BJ (cell line): ENCODE measurements at places on chromosomes 16 and 17.

- DNase-seq = no peak
Measured at GRCh38 chr17:20043021-20043420, 33.9 kb downstream of the SPECC1 start.

- no peak for DNase-seq
Measured at GRCh38 chr16:13781575-13782338, 138.2 kb upstream of the ERCC4 start.

DNA sequence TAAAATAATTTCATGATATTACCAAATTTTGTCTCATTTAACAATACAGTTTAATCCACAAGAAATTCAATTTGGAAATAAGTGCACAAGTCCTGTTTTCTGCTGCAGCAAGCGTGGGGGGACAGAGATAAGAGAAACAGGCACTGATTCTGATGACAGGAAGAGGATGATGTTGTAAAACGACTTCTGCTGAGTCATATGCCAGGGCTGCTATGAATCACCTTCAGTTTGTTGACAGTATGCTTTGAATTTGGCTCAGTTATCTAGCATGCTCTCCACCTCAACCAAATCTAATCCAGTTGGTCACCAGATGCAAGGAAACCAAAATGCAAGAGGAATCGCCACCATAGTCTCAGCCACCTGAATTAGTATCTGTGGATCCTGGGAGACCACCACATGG, 244.1 kb upstream of the MON1B start:
- DNase-seq = peak; percentile 9

DNA sequence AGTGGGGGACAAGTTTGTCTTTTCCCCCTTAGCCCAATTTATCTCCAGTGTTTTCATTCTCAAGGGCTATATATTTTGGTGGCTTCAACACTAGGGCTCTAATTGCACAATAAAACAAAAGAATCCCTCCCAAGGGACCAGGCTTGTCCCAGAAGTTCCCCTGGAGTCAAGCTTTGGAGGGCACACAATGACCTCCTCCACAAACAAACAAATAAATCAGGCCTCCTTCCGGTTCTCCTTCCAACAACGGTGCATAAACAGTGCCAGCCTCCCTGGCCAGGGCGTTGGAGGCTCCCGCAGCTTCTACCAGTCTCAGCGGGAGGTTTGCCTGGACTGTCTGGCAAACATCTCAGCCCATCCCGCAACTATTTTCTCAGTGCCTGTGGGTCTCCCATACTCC, 188.0 kb upstream of the FOXF1 start:
- DNase-seq = no peak

DNA sequence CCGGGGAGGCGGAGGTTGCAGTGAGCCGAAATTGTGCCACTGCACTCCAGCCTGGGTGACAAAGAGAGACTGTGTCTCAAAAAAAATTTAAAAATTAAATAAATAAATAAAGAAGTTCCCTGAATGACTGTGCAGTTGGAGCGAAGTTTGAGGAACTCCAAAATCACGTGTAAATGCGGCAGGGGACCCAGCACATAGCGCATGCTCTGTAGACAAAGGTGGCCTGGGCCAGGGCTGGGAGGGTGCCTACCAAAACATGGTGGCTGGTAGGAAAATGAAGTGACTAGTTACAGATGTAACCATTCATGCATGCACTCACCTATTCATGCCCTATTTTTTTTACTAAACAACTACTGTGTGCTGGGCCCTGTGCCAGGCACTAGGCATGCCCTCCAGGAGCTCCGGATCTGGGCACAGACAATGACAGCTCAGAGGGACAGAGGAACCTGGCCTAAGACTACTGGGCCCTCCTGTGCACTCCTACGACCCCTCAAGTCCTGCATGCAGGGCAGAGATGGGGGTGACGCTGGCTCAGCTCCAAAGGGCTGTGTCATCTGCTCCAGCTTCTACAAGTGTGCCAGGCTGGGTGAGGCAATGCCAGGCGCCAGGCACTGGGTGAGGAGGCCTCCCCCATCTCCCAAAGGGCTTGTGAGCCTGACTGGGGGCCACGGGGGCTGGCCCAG, 65.3 kb downstream of the RMI2 start:
- no peak for DNase-seq

DNA sequence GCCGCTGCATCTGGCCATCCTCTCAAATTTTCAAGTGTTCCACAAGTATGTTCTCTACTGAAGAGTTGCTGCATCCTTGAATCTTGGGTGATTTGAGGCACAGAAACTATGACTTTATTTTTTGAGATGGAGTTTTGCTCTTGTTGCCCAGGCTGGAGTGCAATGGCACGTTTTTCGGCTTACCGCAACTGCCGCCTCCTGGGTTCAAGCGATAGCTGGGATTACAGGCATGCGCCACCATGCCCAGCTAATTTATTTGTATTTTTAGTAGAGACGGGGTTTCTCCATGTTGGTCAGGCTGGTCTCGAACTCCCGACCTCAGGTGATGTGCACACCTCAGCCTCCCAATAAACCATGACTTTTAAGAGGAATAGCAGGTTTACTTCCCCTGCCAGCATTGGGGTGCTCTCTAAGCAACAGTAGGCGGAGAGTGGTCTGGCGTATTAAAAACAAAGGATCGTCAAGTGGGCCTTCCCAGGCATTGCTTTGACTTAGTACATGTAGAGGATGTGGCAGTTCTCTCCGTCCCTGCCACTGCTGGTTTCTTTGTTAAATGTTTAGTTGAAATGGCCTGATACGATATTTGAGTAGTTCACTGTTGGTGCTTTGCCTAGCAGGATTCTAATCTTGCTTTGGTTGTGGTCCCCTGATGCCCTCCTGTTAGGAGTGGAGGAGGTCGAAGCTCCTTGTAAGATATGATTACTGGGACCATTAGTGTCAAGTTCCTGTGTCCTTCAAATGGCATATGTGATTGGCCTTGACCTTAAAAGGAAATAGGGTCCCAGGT, 9.5 kb downstream of the PYCARD start:
- no peak for DNase-seq
